Tibial nerve (tissue), 4 donors: ENCODE measurements at places on chromosomes 7 and 10. TPM values are rescaled to one million over a fixed set of nuclear protein-coding genes. Genes with fewer than 3 reads are reported as not detected.

LBX1 gene
- total RNA-seq: not detected

DNA sequence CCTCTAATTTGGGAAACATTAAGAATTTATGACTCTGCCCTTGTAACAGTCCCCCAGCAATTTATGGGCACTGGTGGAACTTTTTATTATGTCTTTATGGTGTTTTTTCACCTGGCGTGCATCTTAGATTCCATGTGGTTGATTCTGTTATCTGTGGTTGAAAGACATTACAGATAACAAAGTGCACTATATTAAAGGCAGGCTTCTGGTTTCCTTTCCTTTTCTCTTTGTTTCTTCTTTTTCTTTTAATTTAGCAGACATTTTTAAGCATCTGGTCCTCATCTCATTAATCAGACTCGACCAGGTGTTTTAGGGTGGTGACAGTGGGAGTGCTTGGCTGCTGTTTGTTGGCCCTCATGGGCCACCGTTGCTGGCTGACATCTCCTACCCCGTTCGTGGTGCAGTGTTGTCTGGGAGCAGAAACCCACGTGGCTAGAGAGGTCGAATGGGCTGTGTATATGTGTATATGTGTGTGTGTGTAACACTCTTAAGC, 77.4 kb downstream of the LRMDA start:
- no peak for DNase-seq

GRCh38 chr10:62456611-62457101, 82.5 kb downstream of the ZNF365 start:
- DNase-seq: no peak

GRCh38 chr7:88243345-88243909, 23.6 kb upstream of the SRI start:
- DNase-seq: no peak

GRCh38 chr10:98217801-98218200, 50.2 kb downstream of the LOXL4 start:
- no peak for DNase-seq

GRCh38 chr10:19775296-19775695, 40.9 kb upstream of the PLXDC2 start:
- DNase-seq: no peak

DNA sequence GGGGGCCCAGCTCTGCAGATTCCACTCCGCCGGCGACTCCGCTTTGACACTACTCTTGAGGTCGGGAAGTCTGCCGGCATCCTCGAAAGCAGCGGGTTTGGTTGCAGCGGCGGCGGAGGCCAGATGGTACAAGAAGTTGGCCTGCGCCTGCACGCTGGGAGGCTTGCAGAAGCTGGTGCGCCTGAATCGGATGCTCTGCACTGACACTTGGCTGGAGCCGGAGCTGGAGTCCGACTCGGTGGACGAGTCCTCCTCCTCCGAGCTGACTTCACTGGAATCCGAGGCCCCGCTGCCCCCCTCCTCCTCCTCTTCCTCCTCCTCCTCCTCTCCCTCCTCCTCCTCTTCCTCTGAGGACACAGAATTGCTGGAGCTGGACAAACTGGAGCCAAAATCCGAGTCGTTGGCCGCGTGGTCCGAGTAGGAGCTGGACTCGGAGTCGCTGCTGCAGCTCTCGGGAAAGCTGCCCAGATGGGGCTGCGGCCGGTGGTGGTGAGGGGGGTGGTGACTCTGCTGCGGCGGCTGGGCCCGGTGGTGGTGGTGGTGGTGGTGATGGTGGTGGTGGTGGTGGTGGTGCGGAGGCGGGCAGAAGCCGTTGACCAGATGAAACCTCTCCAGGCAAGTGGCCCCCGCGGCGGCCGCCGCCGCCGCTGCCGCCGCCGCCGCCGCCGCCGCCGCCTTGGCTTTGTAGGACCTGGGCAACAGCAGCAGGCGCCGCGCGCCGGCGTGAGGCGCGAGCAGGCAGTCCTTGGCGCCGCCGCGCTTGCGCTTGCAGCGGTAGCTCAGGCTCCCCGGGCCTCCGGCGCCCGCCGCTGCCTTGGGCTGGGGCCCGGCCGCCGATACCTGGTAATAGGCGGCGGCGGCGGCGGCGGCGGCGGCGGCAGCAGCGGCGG, 9.0 kb downstream of the SKIDA1 start:
- no peak for DNase-seq

GRCh38 chr7:18566829-18567228, 71.3 kb downstream of the HDAC9 start:
- DNase-seq: no peak

MOGAT3 gene
- not detected for total RNA-seq

HOXA10 gene
- 26.7 TPM for total RNA-seq

UPK3BL1 gene
- 41.7 TPM for total RNA-seq

CYP26C1 gene
- 0.20 TPM for total RNA-seq

ZNF25 gene
- total RNA-seq: 23.2 TPM

PHKG1 gene
- 1.3 TPM for total RNA-seq

RINT1 gene
- total RNA-seq: 18.2 TPM

- DNase-seq: no peak
Observed at GRCh38 chr7:113141803-113142202, 23.4 kb upstream of the SMIM30 start.

- DNase-seq: no peak
Observed at GRCh38 chr7:93837245-93837644, 53.3 kb downstream of the TFPI2 start.

DNA sequence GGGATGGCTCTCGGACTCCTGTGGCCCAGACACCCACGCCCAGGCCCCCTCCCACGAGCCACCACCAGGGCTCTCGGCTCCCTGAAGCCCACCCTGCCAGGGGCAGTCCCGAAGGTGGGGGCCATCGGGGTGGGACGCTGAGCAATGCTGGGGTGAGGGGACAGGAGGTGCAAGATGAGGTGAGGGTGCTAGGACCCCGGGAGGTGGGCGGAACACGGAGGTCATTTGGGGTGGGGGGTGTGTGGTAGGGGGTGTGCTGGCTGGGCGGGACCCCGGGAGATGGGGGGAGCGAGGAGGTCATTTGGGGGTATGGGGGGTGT, 17.0 kb upstream of the LFNG start:
- no peak for DNase-seq

GRCh38 chr10:102549549-102549948, 45.8 kb downstream of the SUFU start:
- no peak for DNase-seq

GRCh38 chr10:9895453-9895852, 1122.2 kb upstream of the CELF2 start:
- no peak for DNase-seq

DNA sequence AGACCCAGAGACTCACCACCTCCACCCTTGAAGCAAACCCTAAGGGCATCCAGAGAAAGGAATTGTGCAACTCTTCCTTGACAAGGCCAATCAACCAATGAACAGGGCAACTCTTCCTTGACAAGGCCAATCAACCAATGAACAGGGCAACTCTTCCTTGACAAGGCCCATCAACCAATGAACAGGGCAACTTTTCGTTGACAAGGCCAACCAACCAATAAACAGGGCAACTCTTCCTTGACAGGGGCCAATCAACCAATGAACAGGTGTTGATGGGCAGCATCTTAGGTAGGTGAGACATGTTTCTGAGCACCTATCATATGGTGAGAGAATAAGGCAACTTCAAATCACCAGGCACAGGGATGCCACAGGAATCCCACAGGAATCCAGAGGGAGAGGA, 181.5 kb upstream of the RNF32 start:
- DNase-seq: no peak

- DNase-seq: no peak
Observed at GRCh38 chr10:14727465-14727864, 47.2 kb downstream of the FAM107B start.

PLXDC2 gene
- total RNA-seq: 79.2 TPM

GRCh38 chr7:100803398-100804161, 23.7 kb downstream of the EPHB4 start:
- peak; percentile 83 for DNase-seq

GRCh38 chr7:28921822-28922221, 36.3 kb downstream of the TRIL start:
- DNase-seq: no peak

IRF5 gene
- 28.8 TPM for total RNA-seq

DNA sequence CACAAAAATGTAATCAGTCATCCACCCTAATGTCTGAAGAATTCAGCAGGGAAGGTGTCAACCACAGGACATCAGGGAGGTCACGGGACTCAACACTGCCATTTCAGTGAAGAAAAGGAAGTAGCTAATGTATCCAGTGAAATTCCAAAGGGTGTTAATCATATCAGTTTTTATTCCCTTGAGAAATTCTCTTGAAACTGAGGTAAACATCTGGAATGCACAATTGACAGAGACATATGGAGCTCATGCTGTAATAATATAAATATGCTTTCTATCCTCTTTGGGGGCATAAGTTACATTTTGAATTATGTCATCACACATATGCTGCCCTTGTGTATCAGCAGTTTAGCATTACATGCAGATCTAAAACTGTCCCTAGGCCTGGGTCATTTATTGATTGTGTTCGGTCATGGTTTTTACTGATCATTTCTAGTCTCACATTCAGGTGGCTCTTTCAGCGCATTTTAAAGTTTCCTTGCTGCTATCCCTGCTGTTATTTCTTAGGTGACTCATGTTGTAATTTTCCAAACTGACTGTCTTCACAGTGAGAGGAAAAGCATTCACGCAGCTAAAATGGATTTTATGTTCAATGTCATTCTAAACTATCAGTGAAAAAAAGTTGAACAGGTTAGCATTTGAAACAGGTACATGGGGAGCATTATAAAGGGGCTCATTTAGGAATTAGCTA, 273.9 kb downstream of the TSPAN12 start:
- no peak for DNase-seq

- no peak for DNase-seq
Observed at GRCh38 chr7:26944501-26945358, 80.3 kb upstream of the SKAP2 start.

- DNase-seq: no peak
Observed at GRCh38 chr10:650886-651615, 38.4 kb downstream of the DIP2C start.

TMEM229A gene
- not detected for total RNA-seq

DNA sequence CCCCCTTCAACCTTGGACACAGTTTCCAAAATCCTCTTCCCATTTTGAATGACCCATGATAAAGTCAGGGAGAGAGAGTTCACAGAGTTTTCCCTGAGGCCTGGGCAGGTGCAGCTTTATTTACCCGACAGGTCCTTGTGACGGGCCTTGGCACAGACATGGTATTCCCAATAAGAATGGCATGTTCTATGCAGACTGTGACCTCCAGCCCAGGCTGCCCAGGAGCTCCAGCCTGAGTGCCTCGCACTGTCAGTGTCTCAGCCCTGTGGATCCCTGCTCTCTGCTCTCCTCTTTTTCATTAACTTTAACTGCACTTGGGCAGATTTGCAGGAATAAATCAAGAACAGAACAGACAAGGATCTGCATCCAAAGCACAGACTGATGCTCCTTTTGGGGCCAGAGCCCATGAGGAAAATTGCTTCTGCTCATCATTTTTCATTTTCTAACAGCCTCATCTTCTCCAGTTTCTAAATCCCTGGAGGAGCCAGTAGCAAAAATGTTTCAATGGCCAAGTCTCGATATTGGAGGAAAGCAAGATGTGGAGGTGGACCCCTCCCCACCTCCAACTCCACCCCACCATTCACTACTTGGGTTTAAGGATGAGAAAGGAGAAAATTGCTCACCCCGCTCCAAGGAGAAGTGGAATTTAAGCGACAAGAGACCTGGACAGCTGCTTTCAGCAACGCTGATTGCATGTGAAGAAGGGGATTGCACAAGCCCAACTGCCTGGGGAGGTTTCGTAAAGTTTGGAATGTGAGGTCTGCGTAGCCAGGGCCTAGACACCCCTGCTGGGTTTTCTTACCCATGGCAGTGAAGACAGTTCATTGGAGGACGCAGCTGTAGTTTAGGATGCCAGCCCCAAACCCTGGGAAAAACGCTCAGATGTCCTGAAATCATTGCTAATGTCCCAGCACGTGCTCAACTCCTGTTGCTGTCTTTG, 225.9 kb downstream of the WDR11 start:
- DNase-seq: peak; percentile 61

ANKRD1 gene
- not detected for total RNA-seq

DNA sequence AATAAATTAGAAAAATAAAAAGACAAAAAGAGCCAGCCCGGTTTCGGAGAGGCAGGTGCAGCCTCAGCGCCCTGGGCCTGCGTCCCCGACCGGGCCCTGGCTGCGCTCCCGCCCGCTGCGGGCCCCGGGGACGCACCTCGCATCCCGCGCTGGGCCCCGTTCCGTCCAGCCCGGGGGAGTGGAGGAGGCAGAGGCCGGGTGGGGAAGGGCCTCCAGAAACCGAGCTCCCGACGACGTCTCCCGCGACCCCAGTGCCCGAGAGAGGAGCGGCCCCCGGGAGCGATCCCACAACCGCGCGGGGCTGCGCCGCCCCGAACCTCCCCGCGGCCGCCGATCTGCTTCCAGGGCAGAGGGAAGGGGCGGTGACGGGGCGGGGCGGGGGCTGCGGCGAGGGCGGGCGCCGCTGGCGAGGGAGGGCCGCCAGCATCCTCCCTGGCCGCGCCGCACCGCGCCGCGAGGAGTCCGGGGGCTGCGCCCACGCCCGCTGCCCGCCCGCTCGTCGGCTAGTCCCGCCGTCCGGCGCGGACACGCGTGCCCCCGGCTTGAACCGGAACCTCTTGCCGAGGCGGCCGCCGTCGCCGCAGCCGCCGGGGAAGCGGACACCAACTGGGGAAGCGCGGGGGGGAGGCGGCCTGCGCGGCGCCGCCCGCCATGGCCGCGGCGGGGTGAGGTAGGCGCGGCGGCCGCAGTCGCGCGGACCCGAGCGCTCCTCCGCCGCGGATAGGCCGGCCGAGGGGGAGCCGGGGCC, at the start of gene CCNY:
Gene CCNY (plus strand): TSS at position 426 of the 748 bp plus-strand sequence. CDS start 545 bp downstream, outside the sequence.
- DNase-seq: peak; percentile 69

ZNF438 gene
- 21.3 TPM for total RNA-seq

DNA sequence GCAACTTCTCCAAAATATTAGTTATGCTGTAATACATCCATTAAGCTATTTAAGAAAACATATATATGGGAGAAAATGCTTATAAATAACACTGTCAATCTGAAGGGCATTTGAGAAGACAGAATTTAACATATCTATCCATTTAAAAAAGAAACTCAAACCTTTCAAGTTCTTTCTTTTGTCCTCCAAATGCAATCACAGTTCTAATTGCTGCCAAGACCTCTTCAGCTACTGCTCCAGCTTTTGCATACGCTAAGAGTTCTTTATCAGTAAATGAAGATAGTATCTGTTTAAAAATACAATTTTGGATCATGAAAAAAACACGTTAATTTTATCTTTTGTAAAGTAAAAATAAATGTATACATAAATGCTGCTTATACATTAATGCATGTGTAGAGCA, 39.6 kb downstream of the ABCB1 start:
- no peak for DNase-seq

SKAP2 gene
- 33.7 TPM for total RNA-seq

DNA sequence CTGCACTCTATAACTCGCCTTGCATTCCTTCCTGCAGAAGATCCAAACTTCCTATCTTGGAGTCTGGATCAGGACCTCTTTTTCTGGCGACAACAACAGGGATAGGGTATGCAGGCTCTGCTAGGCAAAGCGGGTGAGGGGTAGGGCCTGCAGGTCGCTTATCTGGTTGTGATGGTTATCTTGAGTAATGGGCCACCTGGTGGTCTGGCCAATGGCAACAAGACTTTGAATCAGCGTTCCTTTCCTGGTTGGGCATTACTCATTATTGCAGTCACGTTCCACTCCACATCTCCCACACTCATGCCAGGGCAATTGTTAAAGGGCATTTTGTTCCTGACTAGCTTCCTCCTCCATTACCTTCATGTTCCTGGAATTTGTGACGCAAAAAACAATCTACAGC, 48.4 kb upstream of the PLXDC2 start:
- no peak for DNase-seq

SPDYE6 gene
- not detected for total RNA-seq

ARF5 gene
- 142 TPM for total RNA-seq

BTBD16 gene
- 1.2 TPM for total RNA-seq

GJD4 gene
- total RNA-seq: not detected
